ENCODE measurements at places on chromosomes 6 and 20.

- no peak for DNase-seq
Measured at GRCh38 chr6:99559057-99559456, 9.4 kb downstream of the CCNC start.

GRCh38 chr6:131574133-131574532 lies 1.1 kb downstream of the ARG1 start:
- no peak for DNase-seq

- no peak for DNase-seq
Measured at GRCh38 chr6:155197932-155198331, 65.9 kb upstream of the CLDN20 start.

DNA sequence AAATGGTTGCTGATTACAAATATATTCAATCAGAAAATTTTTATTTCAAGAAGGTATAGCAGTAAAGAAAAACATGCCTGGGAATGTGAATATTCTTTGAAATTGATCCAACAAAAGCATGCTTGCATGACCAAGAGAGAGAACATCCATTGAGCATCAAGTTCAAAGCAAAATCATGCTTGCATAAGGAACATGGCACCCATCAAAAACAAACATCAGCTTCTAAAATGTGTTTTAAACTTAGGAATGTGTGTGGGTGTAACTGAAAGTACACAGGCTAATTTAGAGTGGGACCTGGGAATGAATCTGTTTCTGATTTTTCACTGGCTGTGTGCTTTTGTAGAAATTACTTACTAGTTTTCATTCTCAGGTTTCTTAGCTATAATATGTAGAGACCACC lies 5.6 kb downstream of the SLC17A5 start:
- DNase-seq = no peak

GRCh38 chr20:4886771-4887527 lies 114.4 kb downstream of the SLC23A2 start:
- no peak for DNase-seq

- peak; percentile 61 for DNase-seq
Measured at GRCh38 chr6:37314487-37315156, 39.2 kb upstream of the RNF8 start.

- peak; percentile 56 for DNase-seq
Measured at GRCh38 chr20:48904566-48905296, 16.8 kb upstream of the ARFGEF2 start.

DNA sequence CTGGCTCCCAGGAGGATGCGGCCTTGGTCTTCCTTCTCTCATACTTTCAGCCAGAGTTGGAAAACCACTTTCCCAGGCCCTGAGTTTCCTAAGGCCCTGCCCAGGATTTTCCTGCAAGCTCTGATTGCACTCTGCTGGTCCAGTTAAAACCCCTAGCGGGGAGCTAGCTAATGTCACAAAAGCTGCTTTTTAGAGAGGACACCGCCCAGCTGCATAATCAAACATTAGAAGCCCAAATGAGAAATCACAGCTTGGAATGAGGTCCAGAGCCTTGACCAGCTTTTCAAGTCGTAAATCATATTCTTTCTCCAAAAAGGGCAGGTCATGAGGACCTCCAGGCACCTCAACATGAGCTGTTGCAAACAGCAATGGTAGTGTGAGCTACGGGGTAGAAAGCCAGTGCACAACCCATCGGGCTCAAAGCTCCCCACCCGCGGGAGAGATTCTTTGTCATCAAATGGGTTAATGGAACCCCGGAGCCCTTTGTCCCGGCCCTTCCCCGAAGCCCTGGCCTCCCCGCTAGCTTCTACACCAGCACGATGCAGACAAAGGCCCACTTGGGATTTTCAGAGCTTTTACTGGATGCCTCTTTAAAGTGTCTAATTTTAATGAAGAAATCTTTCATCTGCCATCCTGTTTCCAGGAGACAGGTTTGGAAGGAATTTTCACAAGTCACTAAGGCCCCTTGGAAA lies 134.0 kb downstream of the SCML4 start:
- no peak for DNase-seq

DNA sequence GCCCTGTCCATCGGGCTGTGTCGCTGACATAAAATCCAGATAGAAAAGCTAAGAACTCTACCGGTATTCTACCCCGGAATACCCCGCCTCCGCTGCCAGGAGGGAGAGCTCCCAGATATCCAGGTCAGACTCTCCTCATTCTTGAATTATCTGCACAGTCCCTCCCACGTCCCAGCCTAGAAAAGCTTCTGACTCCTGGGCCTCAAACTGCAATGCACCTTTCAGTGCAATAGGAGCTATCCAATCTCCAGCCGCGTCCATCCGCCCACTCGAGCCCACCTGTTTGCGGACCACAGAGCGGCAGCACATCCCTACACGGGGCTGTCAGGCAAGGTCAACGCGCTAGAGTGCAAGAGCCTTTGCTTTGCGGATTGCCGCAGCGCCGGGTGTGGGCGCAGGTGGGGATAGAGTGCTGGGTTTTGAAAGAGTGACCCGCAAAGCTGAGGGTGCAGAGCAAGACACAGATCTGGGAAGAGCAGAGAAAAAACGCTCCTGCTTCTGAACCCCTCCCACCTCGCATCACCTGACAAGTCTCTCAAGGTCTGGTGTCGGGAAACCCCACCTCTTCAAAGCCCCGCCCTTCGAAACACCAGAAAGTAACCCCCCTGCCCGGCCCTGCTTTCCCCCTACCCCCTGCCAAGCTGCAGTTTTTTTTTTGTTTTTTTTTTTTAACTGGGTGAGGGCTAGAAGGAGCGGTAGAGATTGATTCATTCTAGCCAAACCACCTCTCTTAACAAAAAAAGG lies 1.3 kb downstream of the TAPBP start:
- DNase-seq = peak; percentile 22

DNA sequence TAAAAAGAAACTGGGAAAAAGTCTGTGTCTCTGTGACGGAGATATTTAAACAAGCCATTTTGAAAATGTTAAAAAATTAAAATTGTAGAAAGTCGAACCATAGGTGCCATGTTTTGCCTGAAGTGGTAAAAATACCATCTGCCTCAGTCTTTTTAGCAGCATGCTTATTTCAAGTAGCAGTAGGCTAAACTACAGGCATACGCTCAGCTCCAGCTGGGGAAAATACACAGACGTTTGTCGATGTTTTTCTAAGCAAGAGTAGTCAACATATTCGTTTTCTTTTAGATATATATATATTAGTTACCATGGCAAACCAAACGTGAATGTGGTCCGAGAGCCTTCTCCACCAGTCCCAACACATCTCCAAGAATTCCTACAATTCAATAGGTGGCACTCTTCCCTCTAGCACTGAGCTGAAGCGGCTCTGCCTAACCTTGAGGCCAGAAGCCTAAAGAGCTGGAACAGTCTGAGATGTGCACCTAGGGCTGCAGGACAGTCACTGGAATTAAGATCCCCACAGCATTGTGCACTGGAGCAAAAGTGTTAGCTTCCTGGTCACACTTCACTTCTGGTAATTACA lies 70.2 kb upstream of the BEND3 start:
- DNase-seq = peak; percentile 29

DNA sequence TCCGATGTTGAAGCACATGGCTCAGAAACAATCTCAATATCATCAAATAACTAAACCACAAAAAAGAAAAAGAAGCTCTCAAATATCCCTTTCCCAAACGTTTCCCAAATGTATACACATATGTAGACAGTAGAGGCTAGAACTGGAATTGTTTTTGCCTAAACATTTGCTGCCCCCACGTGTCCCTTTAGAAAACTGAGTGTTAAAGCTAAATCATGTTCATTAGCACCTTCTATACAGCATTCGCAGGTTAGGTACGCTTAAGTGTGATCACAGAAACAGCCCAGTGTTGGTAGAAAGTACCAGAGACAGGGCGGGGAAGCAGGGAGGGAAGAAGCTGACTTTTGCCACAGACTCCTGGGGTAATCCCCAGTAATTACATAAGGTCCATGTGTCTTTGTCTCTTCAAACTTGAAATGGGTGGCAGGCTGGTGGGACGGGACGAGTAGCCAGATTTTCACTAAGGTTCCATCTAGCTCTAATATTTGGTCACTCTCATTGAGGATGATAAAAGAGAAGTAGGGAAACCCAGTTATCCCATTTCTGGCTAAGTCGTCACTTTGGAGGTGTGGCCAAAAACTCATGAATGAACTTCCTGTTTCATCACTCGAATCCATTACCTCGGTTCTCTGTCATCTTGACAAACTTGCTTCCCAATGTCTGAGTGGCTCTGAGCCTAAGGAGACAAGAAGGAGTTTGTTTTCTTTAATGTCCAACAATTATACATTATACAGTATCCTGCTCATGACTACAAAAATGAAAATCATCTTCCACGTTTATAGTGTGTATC lies 15.0 kb upstream of the TFAP2A start:
- DNase-seq = peak; percentile 69

GRCh38 chr6:7267466-7268091 lies 45.4 kb downstream of the SSR1 start:
- peak; percentile 97 for DNase-seq

- DNase-seq = no peak
Measured at GRCh38 chr20:57106692-57107091, 159.7 kb downstream of the BMP7 start.

- DNase-seq = peak; percentile 31
Measured at GRCh38 chr6:159110013-159110412, 59.2 kb upstream of the FNDC1 start.

DNA sequence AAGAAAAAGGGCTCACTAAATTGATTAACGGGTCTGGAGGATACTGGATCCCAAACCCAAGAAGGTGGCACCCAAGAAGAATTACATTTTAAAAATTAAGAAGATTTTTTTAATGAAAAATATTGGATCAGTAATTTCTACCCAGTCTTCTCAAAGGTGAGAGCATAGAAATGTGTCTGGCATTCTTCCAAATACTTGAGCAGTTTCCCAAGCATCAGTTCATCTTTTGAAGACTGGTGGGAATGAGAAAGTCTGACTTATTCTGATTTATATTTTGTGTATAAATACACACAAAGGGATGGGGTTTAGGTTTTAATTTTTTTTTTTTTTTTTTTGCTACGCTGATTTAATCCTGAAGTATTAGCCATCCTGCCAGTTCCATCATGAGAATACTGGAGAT lies 3.3 kb downstream of the MGME1 start:
- no peak for DNase-seq

DNA sequence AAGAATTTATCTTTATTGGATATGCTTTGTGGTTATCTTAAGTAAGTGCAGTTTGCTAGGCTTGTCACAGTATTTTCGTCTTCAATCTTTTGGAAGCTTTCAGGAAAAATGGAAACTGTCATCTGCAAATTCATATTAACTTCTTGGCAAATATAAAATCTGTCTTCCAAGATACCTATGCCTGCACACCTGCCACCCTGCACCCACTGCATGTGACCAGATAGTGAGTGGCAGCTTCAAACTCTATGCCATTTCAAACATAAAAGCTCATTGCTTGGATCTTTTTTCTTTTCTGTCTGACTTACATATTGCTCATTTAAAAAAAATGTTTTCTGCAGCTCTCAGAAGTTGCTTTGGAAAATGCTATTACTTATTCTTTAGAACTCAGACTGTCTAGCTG lies 14.1 kb downstream of the OPRM1 start:
- DNase-seq = no peak

GRCh38 chr6:95169775-95170174 lies 407.6 kb upstream of the MANEA start:
- no peak for DNase-seq

DNA sequence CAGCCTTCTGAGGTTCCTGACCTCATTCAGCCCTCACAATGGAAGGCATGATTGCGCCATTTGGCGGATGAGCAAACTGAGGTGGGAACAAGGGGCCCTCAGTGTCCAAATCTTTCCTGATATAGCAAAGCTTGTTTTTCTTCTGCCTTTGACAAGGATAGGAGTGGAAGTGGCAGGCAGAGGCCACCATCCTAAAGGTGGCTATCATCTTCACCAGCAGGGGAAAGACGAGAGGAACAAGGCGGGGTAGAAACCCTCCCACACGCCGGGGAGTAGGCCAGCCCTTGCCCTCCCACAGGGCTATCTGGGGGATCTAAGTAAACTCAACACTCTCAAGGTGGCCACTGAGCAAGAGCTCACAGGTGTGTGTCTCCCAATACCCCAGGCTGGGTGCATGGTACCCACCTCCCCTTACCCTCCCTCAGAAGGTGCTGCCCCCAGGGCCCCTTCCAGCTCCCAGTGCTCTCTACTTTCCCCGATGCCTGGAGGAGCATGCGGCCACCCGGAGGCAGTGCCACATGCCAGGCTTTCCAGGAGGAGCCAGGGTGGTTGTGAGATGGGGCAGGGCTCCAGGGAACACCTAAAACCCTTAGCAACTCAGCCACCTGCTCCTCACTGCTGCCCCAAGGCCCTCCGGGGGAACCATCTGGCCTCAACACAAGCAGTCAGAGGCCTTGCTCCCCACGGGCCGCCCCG lies 11.2 kb downstream of the SPDEF start:
- DNase-seq = peak; percentile 38

- no peak for DNase-seq
Measured at GRCh38 chr6:109690373-109690736, 647 bp downstream of the AK9 start.

DNA sequence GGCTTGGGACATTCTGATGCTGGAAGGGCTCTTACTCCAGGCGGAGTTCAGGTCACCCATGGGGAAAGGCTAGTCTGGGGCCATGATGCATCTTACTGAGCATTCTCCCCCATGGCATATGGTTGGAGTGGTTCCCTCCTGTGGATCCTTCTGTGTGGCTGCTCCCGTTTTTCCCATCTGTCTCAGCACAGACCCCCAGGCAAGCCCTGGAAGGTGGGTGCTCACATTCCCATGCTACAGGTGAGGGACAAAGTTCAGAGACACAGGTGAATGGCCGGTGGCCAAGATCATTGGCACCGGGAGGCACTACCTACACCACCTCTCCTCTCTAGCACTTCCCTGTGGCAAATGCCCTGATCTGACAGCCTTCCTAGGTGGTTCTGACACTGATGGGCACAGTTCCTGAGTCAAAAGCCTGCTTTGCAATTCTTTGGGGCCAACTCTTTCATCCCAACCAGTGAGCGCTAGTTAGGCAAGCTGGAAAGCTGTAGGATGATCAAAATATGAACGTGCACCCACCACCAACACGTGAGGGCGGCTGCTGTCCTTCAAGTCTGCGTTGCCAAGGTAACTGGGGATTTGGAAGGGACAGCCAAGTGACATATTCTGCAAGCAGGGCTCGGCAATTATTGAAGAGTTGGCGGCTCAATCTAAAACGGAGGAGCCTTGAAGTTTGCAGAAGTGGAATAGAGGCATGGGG lies 124.6 kb downstream of the CDH4 start:
- no peak for DNase-seq

- peak; percentile 35 for DNase-seq
Measured at GRCh38 chr20:1965520-1966351, 28.1 kb downstream of the PDYN start.

- DNase-seq = no peak
Measured at GRCh38 chr6:317060-317447, 24.8 kb downstream of the DUSP22 start.

DNA sequence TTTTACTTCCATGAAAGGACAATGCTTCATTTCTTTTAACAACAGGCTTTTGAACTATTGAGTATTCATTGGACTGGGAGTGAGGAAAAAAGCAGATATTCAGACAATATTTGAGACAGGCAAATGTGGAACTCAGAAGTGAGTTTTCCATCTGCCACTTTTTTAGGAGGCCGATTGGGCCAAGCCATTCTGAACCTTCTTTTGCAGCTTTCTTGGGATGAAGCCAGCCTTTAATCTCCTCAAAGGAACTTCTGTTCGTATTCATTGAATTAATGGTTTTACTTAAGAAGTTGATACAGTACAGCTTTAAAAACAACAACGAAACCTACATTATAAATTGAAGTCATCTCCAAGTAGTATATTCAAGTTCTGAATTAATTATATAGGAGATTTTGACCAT lies 187.1 kb upstream of the RNF217 start:
- DNase-seq = no peak
